Hypothalamus (tissue), 51 donors: ENCODE measurements at places on chromosomes 5 and 9.
A peak's percentile ranks its signal among the peaks of the same experiment; 100 is the strongest.

DNA sequence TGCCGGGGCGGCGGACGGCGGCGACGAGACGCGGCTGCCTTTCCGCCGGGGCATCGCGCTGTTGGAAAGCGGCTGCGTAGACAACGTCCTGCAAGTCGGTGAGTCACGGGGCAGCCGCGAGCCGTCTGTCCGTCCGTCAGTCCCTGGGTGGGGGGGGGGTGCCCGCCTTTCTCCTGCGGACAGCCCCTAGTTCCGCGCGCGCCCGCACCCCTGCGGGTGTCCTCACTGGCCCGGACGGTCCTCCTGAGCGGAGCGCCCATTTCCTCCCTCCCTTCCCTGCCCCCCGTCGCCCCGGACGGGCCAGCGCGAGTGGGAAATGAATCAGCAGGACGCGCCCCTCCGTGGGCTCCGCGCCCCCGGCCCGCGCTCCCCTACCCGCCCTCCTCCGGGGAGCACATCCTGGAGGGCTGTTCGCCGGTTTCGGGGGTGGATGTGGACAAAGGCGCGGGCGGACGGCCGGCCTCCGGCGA lies 828 bp downstream of the ZSWIM6 start:
- DNase-seq, result no peak

GRCh38 chr5:58493141-58493540 lies 1.9 kb downstream of the GAPT start:
- DNase-seq, result no peak

GRCh38 chr9:137034709-137035506 lies 3.0 kb upstream of the FUT7 start:
- no peak for DNase-seq

DNA sequence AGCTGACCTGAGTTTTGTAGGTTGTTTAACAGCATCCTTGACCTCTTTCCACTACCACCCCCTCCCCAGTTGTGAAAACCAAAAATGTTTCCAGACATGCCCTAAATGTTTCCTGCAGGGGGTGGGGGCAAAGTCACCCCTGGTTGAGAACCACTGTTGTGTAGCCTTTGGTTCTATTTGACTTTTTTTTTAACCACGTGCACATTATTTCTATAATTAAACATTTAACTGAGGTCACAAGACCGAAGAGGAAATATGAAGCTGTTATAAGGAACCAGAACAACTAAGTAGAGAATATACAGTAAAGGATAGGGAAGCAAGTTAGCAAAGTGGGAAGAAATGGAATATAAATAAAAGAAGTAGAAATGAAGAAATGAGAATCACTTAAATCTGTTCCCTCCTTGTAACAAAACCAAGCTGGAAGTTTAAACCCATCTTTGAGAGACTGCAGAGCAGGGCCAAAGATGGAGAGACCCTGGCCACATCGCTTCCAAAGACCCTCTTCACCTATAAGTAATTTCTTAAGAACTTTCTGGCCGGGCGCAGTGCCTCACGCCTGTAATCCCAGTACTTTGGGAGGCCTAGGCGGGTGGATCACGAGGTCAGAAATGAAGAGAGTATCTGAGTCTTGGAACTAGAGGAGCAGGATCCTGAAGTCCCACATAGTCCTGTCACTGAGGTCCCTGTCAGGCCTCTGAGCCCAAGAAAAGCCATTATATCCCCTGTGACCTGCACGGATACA lies 14.4 kb downstream of the SIT1 start:
- no peak for DNase-seq

DNA sequence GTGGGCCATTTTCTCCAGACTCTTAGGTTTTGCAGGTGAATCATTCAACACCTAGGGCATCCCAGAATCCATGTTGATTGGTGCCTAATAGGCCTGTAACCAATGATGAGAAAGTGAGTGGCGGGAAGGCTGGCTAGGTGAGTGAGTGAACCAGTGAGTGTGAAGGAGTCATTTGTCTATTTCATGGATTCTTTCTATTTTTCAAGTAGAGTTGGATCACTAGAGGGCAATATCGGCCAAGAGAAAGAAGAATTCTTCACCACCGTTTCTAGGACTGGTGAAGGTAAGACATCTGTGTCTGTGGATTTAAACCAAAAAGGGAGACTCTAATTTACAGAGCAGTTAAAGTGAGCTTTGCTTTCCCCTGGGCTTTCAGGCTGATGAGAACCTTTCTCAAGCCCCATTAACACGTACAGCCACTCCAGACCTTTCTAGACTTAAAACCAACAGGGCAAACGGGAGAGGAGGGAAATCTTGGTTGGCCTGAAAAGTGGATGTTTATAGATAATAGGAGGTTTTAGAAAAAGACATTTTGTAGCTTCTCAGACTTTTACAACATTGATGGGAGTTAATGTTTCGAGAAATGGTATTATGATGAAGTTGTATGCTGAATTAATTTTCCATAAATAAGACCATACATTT lies 114.3 kb upstream of the IL12B start:
- DNase-seq, result no peak

- no peak for DNase-seq
Measured at GRCh38 chr9:121317737-121318630, 50.0 kb downstream of the GSN start.

DNA sequence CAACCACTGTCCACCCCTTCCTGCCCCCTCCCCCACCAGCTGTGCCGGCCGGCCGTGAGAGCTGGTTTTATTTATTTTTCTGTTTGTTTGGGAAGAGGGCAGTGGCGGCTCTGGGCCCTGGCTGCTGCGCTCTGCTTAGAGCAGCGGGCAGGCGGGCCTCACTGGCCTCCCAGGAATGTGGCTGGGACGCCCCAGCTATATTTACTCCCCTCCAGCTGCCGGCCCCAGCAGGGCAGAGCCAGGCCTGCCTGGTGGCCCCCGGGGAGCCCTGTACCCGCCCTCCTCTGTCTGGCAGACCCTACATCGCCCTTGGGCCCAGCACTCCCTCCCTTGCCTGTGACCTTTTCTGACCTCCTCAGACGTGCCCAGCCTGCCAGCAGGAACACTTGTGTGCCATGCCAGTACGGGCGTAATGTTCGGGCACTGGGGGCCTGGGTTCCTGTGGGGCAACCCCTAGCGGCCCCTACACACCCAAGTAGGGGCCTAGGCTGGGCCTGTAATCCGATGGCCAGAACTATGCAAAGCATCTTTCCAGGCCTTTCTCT lies 7.7 kb downstream of the CXXC5 start:
- peak; percentile 41 for DNase-seq

GRCh38 chr5:39072925-39073766 lies 1.1 kb downstream of the RICTOR start:
- DNase-seq, result peak; percentile 29

GRCh38 chr9:93161786-93162562 lies 22.0 kb upstream of the WNK2 start:
- DNase-seq, result no peak
